ENCODE measurements at places on chromosomes 2 and 18. TPM values are rescaled to one million over a fixed set of nuclear protein-coding genes. Genes with fewer than 3 reads are reported as not detected.

DNA sequence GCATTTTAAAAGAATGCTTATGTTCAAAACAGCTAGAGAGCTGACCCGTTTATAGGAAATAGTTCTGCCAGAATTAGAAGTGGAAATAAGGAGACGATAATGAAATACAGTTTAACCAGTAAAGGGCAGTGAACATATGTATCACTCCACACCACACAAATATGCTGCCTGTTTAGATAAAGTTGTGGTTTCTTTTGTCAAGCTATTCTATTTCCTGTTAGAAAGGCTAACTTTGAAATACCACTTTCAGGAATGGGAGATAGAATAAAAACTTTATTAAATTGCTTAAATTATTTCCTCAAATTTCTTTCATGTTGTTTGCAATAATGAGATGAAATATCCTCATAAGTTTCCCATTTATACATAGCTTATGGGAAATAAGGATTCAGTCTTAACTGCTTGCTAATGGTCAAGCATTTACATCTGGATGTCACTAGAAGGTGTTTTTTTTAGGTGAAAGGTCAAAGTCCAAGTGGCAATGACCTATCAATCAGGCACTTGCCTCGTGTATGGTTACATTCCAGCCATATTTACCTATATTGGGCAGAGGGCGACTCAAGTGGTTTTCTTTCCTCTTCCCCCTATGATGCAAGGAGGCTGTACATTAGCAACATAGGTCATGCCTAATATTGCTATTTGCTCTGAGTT lies 148.9 kb downstream of the ZEB2 start:
- peaks cover 28% of the 10 kb centered on the region for H3K4me1 ChIP-seq
- H3K36me3 ChIP-seq: no peaks in the 10 kb centered on the region
- no peaks in the 10 kb centered on the region for H3K27me3 ChIP-seq

DNA sequence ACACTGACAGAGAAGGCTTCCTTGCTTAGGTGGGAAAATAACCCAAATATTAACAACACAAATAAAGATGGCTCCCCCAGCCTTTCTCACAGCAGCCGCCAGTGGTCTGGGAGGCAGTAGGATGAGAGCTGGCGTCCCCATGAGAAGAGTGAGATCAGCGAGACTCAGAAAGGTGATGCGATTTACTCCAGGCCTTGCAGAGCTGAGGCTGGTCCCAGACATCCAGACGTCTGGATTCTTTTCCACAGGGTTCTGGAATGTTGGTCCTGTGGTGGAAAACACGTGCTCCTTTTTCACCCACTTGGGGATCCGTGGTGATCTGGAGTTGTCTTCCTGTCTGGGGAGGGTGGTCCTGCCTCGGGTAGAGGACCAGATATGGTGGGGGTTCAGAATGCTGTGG lies 190.6 kb downstream of the CTIF start:
- H3K4me3 ChIP-seq: no peak overlapping the region
- no peaks in the 10 kb centered on the region for H3K27me3 ChIP-seq
- H3K27ac ChIP-seq: no peak overlapping the region
- no peak for DNase-seq
- H3K4me1 ChIP-seq: peaks cover 41% of the 10 kb centered on the region

- H3K27ac ChIP-seq: no peak overlapping the region
- peaks cover 22% of the 10 kb centered on the region for H3K4me1 ChIP-seq
- DNase-seq: no peak
- no peaks in the 10 kb centered on the region for H3K36me3 ChIP-seq
- no peak overlapping the region for H3K4me3 ChIP-seq
- no peaks in the 10 kb centered on the region for H3K27me3 ChIP-seq
Measured at GRCh38 chr18:35634323-35634722, 52.8 kb downstream of the GALNT1 start.

Gene EFR3B
- total RNA-seq: 8.7 TPM
